ENCODE measurements at places on chromosomes 11 and 22. TPM values are rescaled to one million over a fixed set of nuclear protein-coding genes. Genes with fewer than 3 reads are reported as not detected.

DNA sequence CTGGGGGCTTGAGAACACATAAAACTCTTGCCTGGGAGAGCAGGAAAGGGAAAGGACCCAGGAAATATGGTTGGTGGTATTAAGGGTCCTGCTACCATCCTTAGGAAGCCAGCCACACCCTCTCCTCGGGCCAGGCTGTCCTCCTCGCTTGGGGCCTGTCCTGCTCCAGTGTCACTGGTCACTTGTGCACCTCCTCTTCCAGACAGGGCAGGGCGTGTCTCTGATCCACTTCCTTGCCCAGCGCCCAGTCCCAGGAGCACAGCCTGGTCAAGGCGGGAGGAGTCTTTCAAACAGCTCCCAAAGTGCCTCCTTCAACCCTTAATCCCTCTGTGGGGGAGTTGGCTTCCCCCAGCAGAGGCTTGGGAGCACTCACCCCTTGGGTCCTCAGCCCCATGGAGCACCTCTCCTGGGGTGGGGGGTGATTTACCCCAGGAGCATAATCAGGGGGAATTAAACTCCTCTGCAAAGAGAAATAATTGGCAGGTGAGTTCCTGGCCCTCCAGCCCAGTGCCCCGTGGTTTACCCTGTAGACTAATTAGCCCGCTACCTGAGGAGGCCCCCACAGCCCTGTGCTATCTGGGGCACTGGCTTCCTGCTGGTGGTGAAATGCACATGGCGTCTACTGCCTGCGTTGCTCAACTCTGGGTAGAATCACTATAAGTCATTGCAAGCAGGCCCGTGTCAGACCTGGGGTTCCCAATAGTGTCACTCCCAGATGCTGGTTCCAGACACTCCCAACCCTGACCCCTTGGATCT lies 8.0 kb downstream of the TMPRSS6 start:
- DNase-seq, result no peak

DNA sequence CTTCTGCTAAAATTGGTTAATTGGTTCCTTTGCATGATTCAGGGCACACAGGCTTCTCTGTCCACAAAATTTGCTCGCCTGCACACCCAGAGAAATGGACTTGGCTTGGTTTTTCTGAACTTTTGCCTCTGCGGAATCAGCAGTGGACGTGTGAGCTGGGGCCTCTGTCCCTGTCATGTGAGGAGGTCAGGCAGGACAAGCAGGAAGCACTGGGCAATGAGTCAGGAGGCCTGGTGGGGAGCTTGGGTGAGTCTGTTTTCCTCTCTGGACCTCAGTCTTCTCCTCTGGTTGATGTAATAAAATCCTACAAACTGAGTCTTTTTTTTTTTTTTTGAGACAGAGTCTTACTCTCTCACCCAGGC lies 10.4 kb upstream of the CELSR1 start:
- DNase-seq, result no peak

The DBX1 gene
- not detected for total RNA-seq

DNA sequence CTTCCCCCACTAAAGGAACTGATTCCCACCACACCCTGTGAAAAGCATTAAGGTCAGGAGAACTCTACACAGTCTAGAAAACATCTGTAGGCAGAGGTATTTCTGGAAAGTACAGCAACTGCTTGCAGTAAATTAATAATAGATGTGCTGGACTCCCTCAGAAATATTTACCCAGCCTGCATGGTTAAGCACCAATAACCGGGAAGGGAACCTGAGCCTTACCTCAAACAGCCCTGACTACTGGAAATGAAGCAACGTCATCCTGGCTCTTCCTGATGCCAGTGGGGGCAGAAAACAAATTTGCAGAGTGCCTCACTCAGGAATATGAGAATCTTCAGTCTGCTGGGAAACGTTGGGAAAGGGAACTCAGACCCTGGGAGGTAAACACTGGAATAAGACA lies 318.1 kb downstream of the TENM4 start:
- DNase-seq, result no peak
